Forelimb muscle (tissue), 1 donor: ENCODE measurements at places on chromosomes 12 and 14. TPM values are rescaled to one million over a fixed set of nuclear protein-coding genes. Genes with fewer than 3 reads are reported as not detected.

The TIMELESS gene
- 11.9 TPM for polyA plus RNA-seq

The GNPNAT1 gene
- polyA plus RNA-seq = 14.1 TPM

The KANSL2 gene
- 32.6 TPM for polyA plus RNA-seq

The CMA1 gene
- polyA plus RNA-seq = not detected

The KRT72 gene
- polyA plus RNA-seq = 0.08 TPM

The HOXC9 gene
- polyA plus RNA-seq = 0.52 TPM

The TSPAN19 gene
- polyA plus RNA-seq = 0.28 TPM

The ZDHHC22 gene
- 0.87 TPM for polyA plus RNA-seq

The NEK9 gene
- polyA plus RNA-seq = 82.6 TPM

The IL31 gene
- not detected for polyA plus RNA-seq

The EML1 gene
- 39.5 TPM for polyA plus RNA-seq

The LTBR gene
- 37.2 TPM for polyA plus RNA-seq

The C14orf132 gene
- polyA plus RNA-seq = 17.4 TPM

The KRT83 gene
- polyA plus RNA-seq = not detected
